ENCODE measurements at places on chromosomes 6 and 20.

DNA sequence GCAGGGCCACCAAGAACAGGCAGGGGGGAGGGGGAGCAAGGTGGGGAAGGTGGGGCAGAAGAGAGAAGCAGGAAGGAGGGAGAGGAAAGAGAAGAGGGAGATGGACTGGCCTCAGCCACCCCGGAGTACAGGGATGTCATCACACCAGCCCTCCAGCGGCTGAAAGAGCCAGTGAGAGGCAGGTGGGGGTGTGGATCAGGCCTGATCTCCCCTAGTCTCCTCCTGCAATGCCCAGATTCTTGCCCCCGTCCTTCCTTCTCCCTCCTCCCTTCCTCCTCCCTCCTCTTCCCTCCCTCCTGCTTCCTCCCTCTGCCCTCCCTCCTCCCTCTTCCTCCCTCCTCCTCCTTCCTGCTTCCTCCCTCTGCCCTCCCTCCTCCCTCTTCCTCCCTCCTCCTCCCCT is 61.5 kb downstream of the YTHDF1 start:
- no peak for DNase-seq

DNA sequence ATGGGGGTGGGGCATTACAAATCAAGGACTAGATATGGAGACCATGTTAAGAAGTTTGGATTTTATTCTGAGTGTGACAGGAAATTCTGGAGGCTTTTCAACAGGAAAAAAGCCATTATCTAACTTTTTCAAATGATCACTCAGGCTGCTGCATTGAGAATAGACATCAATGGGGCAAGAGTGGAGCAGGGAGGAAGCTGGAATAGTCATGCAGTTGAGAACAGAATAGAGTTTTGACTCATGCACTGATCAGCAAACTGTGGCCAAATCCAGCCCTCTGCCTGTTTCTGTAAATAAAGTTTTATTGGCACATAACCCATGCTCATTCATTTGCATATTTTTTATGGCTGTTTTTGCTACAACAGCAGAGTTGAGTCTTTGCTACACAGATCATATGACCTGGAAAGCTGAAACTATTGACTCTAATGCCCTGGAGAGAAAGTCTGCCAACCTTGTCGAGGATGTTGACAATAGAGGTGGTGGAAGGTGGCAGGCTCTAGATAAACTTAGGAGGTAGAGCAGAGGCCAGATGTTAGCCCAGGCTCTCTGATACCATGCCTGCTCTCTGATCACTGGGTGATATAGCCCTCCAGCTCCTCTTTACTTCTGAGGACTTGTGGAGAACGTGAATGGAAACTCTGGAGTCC is 441.8 kb downstream of the PTPRT start:
- DNase-seq, result no peak

GRCh38 chr6:47308198-47308517 is 1.5 kb downstream of the TNFRSF21 start:
- no peak for DNase-seq

DNA sequence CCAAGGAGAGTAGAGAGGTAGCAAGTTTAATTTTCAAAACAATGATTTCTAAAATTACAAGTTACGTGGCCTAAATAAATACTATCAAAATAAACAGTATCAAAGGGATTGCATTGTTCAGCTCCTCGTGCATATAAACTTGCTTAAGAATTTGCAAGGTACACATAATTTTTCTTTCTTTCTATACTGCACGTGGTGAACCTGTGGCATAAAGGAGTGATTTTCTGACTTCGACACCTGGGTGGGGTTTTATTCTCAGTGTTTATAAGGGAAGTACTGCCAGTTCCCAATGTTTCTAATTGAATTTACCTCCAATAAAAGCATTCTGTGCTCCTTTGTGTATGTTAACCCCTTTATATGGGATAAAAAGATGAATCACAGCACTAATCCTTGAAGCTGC is 50.1 kb upstream of the C20orf144 start:
- DNase-seq, result no peak

GRCh38 chr6:154292855-154293519 is 63.6 kb downstream of the IPCEF1 start:
- DNase-seq, result no peak

GRCh38 chr20:23393996-23394775 is 27.1 kb downstream of the NAPB start:
- no peak for DNase-seq

DNA sequence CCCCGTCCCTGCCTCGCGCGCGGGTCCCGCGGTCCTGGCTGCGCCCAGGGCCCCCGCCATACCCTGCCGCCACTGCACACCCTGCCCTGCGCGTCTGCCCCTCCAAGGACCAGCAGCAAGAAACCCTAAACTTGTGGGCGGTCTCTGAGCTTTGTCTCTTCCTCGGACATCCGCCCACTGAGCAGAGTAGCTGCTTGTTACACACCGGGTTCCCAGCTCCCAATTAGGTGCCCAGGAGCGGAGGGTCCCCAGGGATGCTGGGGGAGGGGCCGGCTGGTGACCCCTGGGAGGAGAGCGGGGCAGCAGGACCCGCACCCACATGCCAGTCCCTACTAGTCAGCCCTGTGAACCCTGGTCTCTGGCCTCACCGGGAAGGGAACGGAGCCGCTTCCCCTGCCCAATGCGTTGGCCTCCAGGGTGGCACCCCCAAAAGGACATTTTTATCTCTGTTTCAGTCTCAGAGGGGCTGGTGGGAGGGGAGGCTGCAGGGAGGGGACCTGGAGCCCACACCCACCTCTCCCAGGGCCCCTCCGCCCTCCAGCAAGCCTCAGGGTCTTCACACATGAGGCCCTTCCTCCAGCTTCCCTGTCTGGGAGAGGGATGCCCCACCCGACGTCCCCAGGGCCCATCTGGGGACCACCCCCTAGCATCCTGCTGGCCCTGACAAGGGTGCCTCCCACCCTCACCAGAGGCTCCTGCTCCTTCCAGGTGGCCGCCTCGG is 10.5 kb downstream of the STMN3 start:
- DNase-seq, result peak; percentile 25

GRCh38 chr20:39600871-39601270 is 638.7 kb downstream of the DHX35 start:
- DNase-seq, result no peak

GRCh38 chr6:134117409-134117808 is 65.0 kb upstream of the SLC2A12 start:
- peak; percentile 9 for DNase-seq

DNA sequence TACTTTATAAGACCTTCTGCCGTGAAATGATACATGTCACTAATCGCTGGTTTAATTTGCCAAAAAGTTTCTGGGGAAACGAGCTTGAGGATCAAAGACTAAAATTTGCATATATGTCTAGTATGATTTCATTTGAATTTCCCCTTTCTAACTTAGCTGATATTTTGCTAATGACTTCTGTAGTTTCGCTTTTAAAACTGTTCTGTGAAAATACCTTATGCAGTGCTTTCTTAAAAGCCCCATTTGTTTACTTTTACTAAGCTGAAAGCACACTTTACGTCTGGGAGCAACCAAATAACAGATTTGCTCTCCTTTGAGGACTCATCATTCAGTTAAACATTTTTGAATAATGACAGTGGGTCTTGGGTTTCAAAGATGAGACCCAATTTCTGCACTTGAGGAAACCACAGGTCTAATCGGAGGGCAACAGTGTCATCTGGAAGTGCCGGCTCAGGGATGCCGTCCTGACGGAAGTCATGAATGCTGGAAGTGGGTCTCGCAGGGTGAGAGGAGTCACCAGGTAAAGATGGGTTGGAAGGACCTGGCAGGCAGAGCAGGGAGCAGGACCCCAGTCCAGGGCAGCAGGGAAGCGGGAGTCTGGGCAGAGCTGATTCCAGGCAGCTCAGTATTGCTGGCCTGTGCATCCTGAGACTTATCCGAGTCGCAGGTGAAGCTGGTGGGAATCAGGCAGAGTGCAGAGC is 33.2 kb downstream of the PLEKHG1 start:
- DNase-seq, result peak; percentile 12
